NCI-H146 (cell line): ENCODE measurements at places on chromosomes 1 and 21.
A peak's percentile ranks its signal among the peaks of the same experiment; 100 is the strongest.

DNA sequence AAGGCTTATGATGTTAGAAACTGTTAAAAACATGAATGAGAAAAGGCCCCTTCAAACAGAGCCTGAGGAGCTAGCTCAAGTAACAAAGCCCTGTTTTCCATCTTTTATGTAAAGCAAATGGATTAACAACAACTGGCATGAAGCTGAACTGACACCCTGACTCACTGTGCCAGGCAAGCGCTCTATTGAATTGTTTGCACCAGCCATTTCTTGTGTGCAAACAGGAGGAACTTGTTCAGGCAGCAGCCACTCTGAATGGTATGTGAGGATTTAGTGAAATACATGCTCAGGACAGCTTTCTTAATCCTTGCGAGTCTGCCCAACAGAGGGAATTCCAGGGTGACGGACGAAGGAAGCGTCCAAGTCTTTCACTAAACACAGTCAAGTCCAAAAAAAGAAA is 291.1 kb upstream of the ADGRL2 start:
- no peak for DNase-seq

DNA sequence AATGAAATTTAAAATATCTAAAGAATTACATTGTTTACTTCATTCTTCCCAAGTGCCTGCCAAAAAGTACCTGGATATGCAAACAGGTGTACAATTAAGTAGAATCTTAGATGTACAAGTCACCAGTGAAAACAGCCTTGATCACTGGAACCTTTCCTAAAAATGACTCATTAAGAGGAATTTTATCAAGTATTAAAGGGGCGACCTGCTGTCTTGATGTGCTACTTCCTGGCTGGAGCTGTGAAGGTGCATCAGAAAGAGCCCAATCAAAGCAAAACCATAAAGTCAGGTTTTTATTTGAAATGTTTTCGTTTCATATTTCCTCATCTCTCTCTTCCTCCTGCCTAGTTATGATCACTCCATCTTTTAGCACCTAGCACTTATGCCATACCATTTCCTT is 33.4 kb downstream of the IFI44 start:
- DNase-seq = no peak

GRCh38 chr1:17236779-17237560 is 11.9 kb upstream of the PADI3 start:
- DNase-seq = peak; percentile 89

GRCh38 chr1:159790237-159790917 is 9.6 kb downstream of the DUSP23 start:
- peak; percentile 56 for DNase-seq

- no peak for DNase-seq
Observed at GRCh38 chr1:221268295-221268694, 389.1 kb downstream of the HLX start.

- DNase-seq = no peak
Observed at GRCh38 chr21:46211376-46211775, 17.2 kb downstream of the LSS start.

- no peak for DNase-seq
Observed at GRCh38 chr21:21241391-21241790, 243.2 kb downstream of the NCAM2 start.

GRCh38 chr1:70659891-70660290 is 248.8 kb downstream of the CTH start:
- DNase-seq = no peak

DNA sequence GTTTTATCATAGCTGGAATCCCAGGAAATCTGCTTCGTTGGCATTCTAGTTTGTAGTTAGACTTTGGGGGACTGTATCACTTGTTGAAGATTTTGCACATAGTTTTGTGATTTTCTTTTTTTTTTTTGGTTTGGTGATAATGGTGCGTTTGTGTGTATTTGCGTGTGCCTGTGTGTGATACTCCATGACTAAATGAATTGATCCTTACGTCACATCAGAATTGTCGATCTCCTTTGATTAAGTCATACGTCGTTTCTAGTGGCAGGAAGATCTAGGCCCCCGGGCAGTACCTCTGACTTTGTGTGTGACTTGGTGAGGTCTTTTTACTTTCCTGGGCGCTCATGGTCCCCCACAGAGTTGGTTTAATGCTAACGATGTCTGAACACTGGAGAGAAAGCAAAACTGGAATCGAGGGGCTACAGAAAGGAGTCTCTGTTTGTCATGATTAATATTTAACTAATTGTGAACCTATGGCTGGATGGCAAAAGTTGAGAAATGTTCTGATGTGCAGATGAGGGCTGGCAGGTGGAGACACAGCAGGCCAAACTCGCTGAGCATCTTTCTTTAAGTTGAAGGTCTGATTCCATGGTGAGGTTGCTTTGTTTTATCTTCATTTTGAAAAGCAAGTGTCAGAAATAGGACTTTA is 2.4 kb downstream of the RASSF5 start:
- no peak for DNase-seq

GRCh38 chr1:93043057-93043557 is 36.0 kb upstream of the MTF2 start:
- DNase-seq = no peak

DNA sequence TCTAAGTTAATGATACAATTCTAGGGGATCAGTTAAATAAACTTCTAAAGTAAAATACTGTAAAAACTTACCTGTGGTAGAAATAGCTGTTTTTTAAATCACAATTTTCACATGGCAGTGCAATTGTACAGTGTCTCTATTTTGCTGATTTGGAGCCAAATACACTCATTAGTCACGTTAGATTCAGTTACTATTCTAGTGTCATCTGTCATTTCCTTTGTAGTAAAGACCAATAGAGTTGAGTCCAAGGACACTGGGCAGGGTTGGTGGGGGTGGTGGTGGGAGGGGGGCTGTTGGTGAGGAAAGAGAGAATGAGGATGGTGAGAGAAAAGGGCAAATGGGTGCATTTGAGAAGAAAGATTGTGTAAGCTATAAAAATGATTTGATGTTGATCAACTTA is 33.6 kb downstream of the CD55 start:
- no peak for DNase-seq

- no peak for DNase-seq
Observed at GRCh38 chr1:157234705-157235273, 96.6 kb upstream of the ETV3 start.

- DNase-seq = peak; percentile 32
Observed at GRCh38 chr1:37189111-37189510, 154.8 kb upstream of the GRIK3 start.

DNA sequence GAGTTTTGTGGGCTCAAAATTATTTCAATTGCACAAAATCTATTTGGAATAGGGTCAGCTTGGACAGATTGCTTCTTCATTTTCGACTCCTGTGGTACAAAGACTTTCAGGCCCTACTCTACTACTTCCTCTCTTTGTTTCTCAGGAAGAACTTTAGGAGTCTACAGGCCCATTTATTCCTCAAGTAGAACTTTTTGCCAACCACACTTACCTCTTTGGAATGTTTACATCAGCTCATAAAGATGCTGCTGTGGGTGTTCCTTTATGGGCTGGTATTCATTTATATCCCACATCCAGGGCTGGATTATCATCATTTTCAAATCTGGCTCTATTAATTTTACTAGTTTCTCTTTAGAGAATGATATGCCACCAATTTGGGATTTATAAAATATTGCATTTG is 46.3 kb upstream of the TNFSF18 start:
- no peak for DNase-seq

- DNase-seq = no peak
Observed at GRCh38 chr1:15215116-15215515, 31.9 kb upstream of the FHAD1 start.

DNA sequence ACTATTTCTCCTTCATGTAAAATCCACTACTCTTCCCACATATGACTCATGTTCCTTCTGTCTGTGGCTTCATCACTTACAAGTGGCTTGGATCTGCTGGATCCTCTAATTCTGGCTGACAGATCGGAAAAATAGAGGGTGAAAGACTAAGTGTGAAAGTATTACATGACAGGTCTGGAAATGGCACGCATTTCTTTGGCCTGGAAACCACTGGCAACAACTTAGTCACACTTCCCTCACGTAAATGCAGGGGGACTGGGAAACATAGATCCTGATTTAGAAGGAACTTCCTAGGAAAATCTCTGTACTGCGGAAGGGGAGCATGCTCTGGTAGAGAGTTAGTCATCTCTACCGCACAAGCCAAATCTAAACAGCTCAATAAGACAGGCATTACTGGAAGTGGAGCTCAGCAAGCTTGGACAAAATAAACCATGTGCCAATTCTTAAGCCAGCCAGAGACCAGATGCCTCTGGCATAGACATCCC is 305.4 kb upstream of the PTBP2 start:
- no peak for DNase-seq
